ENCODE measurements at places on chromosomes 6 and 20.

DNA sequence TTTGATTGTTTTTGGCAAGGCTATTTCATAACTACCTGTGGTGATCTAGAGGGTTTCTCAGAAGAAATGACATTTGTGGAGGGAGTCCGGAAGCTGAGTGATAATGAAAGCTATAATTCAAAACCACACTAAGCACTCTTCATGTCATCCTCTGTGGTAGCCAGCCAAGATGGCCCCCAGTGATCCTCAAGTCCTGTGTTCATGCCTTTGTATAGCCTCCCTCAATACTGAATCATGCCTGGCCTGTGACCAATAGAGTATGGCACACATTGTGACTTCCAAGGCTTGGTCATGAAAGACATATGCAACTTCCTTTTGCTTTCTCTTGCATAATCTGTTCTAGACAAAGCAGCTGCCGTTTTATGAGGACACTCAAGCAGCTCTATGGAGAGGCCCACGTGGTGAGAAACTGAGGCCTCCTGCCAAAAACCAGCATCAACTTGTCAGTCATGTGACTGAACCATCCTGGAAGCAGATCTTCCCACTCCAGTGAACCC, 12.8 kb upstream of the DNAAF9 start:
- H3K4me3 ChIP-seq: no peak overlapping the region
- H3K4me1 ChIP-seq: no peaks in the 10 kb centered on the region
- no peaks in the 10 kb centered on the region for H3K36me3 ChIP-seq
- H3K27ac ChIP-seq: no peak overlapping the region

- peak overlapping the region; percentile 43 for H3K4me3 ChIP-seq
- H3K4me1 ChIP-seq: peaks cover 16% of the 10 kb centered on the region
- peak overlapping the region; percentile 54 for H3K27ac ChIP-seq
- H3K27me3 ChIP-seq: peaks cover 8% of the 10 kb centered on the region
Observed at GRCh38 chr6:30066082-30066481, 916 bp upstream of the PPP1R11 start.

DNA sequence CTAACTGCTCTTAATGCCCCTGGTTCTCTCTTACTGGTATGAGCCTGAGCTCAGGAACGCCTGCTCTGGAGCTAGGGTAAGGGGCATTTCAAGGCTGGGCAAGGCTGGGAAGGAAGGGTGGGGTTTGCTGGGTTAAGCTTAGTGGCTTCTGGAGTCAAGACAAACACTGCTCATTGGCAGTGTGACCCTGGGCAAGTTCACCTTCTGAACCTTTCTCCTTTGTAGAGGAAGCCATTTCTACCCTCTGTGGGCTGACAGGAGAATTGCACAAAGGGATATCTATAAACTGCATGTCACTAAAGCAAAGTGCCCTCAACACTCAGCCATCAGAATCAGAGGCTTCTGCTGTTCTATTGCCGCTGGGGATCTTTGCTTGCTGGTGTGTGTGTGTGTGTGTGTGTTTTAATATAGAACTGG, 20.3 kb upstream of the LRRN4 start:
- no peak for ATAC-seq
- no peaks in the 10 kb centered on the region for H3K27me3 ChIP-seq
- H3K27ac ChIP-seq: no peak overlapping the region
- no peaks in the 10 kb centered on the region for H3K4me1 ChIP-seq

DNA sequence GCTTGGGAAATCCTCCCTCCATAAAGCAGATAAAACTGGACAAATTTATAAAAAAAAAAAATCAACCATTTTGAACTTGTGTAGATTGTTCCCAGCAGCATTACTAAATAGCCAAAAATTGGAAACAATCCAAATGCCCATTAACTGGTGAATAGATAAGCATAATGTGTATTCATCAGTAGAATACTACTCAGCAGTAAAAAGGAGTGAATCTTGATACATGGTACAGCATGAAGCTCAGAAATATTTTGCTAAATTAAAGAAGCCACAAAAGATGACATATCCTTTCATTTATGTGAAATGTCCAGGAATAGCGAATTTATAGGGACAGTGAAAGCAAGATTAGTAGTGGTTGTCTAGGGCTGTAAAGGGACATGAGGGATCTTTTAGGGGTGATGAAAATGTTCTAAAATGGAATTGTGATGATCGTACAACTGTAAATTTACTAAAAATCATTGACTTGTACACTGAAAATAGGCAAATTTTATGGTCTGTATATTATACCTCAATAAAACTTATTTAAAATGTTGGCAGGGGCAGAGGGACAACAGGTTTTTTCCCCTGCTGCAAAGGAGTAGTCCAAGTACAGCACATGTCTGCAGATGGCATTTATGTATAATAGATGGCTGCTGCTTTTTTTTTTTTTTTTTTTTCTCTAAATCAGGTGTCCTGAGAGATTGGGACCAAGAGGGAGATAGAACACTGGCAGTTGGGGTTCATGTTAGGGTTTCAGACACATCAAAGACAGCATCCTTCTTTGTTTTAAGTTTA, 59.5 kb downstream of the CBFA2T2 start:
- no peak overlapping the region for H3K4me3 ChIP-seq
- no peak overlapping the region for H3K27ac ChIP-seq
- no peaks in the 10 kb centered on the region for H3K36me3 ChIP-seq
- no peak for ATAC-seq

- no peak for ATAC-seq
- H3K4me1 ChIP-seq: no peaks in the 10 kb centered on the region
- H3K4me3 ChIP-seq: no peak overlapping the region
- H3K27me3 ChIP-seq: no peaks in the 10 kb centered on the region
- no peak overlapping the region for H3K27ac ChIP-seq
Observed at GRCh38 chr6:163369628-163370365, 44.7 kb upstream of the QKI start.

DNA sequence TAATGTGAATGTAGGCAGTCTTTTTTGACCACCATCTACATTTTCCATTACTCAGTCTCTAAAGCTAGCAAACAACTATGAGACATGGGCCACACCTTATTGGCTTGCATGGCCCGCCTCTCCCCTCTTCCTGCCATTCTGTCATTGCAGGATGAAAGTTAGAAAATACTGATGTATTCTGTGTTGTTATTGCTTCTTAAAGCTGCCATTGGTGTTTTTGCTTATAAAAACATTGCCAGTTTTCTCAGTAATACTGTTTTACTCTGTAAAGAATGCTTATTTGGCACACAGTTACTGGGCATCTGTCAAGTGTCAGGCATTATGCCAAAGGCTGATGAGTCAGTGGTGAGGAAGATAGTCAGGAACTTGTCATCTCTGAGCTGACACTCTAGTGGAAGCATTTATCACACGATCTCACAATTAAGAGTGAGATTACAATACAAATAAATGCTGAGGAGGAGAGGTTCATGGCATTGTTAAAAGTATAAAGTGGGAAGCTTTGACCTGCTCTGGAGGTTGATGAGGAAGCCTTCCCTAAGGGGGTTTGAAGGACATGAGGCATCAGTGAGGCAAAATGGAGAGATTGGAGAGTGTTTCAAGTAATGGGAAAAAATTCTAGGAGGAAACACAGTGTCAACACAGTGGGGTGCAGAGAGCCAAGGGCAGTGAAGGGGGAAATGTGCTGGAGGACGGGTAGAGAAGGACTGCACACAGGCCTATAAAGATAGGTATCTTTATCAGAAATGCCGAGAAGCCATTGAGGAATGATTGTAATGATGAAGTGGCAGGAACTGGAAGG, 14.7 kb downstream of the KLHL32 start:
- peaks cover 8% of the 10 kb centered on the region for H3K27me3 ChIP-seq
- H3K4me3 ChIP-seq: no peak overlapping the region
- H3K4me1 ChIP-seq: no peaks in the 10 kb centered on the region
- H3K36me3 ChIP-seq: no peaks in the 10 kb centered on the region
- no peak overlapping the region for H3K27ac ChIP-seq

DNA sequence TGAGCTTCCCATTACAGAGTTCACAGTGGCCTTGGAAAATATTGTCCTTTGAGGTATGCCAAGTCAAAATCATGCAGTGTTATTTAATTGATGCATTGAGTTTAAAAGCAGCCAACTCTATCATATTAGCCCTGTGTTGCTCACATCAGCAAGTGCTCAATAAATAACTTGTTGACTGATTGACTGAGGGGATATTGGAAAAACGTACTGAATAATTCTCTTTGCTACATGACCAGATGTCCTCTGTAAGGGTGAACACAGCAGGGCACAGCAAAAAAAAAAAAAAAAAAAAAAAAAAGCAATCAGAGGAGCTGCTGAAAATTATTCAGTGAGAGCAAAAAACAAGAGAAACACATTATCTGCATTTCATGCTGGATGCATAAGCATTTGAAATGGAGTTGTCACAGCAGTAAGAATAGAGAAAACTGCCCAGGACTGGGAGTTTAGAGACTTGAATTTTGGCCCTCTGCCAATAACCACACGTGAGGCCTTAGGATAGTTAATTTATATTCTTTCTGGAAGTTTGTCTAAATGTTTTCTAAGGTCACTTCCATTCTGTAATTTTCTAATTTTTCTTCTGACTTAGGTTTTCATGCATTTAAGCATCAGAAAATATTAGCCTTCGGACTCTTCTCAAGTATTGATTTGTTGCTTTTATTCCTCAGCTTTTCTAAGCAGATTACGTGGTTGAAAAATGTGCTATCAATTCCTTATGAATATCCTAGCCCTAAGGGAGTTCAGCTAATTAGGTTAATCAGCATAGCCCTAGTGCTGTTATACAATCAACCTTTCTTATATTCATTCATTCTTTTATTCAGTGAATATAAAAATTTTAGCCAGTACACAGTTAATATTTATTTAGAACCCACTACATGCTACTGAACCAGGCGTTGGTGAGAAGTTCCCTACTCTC, 246.8 kb upstream of the STXBP5 start:
- no peaks in the 10 kb centered on the region for H3K36me3 ChIP-seq
- ATAC-seq: no peak
- H3K4me3 ChIP-seq: no peak overlapping the region
- no peaks in the 10 kb centered on the region for H3K27me3 ChIP-seq

DNA sequence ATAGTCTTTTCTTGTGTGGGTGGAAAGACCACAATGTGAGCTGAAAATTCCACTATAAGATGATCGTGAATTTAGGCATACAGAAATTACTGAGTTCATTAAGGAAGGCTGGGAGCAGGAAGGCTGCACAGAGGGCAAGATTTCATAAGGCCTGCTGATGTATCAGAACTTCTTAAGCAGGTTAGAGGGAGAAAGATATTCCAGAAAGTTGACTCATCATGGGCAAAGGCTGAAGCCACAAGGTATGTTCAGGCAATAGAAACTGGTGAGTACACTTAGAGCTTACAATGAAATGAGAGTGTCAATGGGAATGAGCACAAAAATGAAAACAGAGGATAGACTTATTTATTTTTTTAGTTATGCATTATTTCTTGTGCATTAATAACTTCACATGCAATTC, 618.6 kb downstream of the CBLN4 start:
- H3K4me3 ChIP-seq: no peak overlapping the region
- no peak for ATAC-seq
- H3K36me3 ChIP-seq: no peaks in the 10 kb centered on the region
- no peaks in the 10 kb centered on the region for H3K4me1 ChIP-seq
- H3K27ac ChIP-seq: no peak overlapping the region

- no peaks in the 10 kb centered on the region for H3K36me3 ChIP-seq
- peaks cover 5% of the 10 kb centered on the region for H3K27me3 ChIP-seq
- H3K4me3 ChIP-seq: no peak overlapping the region
- no peak for ATAC-seq
Observed at GRCh38 chr20:40771848-40772511, 82.9 kb upstream of the MAFB start.

DNA sequence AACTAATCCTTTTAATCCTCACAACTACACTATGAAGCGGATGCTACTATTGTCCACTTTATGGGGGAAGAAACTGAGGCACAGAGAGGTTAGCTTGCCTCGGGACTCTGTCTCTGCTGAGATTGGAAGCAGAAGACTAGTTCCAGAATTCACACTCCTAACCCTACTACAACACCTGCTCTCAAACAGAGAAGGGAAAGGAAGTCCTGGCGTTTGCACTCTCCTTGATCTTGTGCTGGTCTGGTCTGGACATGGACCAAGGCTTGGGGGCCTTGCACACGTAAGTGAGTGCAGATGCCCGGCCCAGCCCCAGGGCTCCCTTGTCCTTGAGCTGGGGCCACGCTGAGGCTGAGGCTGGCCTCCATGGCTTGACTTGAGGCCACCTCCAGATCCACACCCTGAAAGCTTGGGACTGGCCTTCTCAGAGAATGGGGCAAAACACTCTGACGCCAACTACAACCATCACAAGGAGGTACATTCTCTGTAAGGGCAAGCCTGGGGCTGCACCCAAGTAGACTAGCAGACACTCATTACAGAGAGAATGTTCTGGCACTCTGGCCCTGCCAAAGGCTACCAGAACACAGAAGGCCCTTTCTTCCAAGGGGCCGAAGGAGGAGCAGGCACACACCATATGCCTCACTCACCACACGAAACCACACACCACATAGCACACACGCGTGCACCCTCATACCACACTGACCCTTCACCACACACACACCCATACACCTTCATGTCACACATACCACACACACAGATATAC, 33.3 kb upstream of the EZR start:
- peak overlapping the region; percentile 68 for H3K27ac ChIP-seq
- no peak for ATAC-seq
- H3K4me3 ChIP-seq: no peak overlapping the region
- H3K4me1 ChIP-seq: peaks cover 23% of the 10 kb centered on the region
- H3K27me3 ChIP-seq: no peaks in the 10 kb centered on the region

DNA sequence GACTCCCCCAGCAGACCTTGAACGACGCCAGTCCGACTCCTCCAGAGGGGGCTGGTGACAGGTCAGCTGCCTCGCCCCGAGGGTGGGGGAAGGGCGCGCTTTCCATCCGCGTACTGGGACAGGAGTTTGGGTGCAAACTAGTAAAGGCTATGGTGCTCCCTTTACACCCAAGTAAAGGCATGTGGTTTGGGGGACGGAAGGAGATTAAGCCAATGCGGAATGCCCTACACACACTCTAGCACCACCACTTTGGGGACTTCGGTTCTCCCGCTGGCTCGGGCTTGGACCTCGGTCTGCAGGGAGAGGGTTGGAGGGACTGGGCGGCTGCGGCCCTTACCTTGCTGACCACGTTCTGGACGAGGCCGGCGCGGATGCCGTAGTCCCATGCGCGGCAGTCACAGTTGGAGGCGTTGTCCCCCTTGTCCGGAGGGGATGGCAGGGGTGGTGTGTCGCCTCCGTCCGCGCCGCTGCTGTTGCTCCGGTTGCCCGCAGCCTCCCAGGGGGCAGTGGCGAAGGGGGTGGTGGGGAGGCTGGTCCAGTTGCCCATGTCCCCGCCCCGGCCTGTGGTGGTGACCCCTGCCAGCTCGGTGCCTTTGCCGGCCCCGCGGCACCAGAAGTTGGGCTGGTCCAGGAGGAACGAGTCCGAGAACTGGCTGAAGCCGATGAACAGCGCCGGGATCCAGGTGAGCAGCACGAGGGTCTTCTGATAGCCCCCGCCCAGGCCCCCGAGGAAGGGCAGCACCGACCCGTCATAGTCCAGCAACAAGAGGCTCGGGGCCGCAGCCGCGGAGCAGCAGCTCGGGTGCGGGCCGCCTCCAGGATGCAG, 1.1 kb downstream of the SLC22A23 start:
- peaks cover 27% of the 10 kb centered on the region for H3K4me1 ChIP-seq
- no peaks in the 10 kb centered on the region for H3K27me3 ChIP-seq
- H3K4me3 ChIP-seq: peak overlapping the region; percentile 74
- no peaks in the 10 kb centered on the region for H3K36me3 ChIP-seq
- H3K27ac ChIP-seq: no peak overlapping the region
- ATAC-seq: no peak
